HT1080 (cell line): ENCODE measurements at places on chromosomes 13 and 19. TPM values are rescaled to one million over a fixed set of nuclear protein-coding genes. Genes with fewer than 3 reads are reported as not detected.

The MUC16 gene
- total RNA-seq = not detected in 2 replicates

GRCh38 chr13:61954092-61954491, 538.4 kb upstream of the PCDH20 start:
- peak; percentile 66 for DNase-seq

DNA sequence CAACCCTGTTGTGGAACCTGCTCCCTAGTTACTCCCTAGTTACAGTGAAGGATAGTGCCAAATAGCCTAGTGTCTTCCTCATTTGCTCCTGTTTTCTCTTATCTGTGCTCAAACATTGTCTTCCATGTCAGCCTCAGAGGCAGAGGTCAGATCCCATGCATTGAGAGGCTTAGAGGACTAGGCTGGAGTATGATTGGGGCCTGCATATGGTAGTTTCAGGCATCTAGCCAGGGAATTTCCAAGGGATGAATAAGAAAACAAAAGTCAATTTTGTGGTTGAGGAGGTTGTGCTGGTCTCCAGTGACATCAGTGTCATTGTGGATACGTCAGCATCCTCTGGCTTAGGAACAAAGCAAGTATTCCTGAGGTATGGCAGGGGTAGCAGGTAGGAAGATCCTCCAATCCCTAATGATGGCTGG, 9.4 kb downstream of the ZNF546 start:
- DNase-seq = peak; percentile 78

GRCh38 chr19:3586127-3586626, 899 bp downstream of the GIPC3 start:
- DNase-seq = no peak

- peak; percentile 84 for DNase-seq
Measured at GRCh38 chr13:31038834-31039552, 106.5 kb downstream of the TEX26 start.
